ENCODE measurements at places on chromosomes 12 and 14.

DNA sequence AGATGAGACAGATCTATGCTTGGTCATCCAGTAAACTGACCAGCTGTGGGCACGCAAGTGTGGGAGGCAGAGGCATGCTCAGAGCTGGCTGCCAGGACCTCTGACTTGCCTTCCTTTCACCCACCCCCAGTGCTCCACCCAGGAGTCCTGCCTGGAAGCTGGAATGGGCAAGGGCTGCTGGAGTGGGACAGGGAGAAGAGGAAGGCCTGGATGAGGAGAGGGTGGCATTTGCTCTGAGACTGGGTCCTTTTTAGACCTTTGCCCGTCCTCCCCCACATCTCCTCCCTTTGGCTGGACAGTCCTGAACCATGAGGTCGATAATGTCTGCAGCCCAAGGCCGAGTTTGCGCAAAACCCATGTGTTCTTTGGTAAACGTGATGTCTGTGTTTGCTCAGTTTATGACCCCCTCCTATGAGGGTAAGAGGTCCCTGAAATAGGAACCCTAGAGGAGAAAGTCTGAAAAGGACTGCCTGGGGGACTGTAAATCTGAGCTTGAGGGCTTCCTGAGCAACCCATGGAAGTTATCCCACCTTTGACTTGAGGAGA lies 3.8 kb upstream of the INHBE start:
- DNase-seq: no peak

GRCh38 chr14:101873076-101873825 lies 91.1 kb upstream of the DYNC1H1 start:
- no peak for DNase-seq

GRCh38 chr12:27951898-27952297 lies 20.6 kb downstream of the PTHLH start:
- no peak for DNase-seq

DNA sequence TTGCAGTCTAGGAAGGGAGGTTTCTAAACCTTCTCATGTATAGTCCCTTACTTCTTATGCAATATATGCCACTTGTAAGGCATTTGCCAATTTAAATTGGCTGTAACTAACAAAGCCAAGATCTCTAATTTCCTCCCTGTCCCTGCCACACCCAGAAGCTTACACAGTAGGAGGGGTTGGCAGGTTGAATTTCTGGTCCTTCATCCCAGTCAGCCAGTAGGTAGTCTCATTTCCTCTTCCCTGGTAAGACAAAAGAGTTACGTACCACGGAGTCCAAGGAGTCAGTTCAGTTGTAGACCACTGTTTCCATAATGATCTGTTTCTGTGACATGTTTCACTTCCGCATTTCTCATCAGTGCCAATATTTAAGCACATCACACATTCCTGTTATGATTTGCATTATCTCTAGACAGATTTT lies 47.0 kb upstream of the PLBD1 start:
- no peak for DNase-seq

DNA sequence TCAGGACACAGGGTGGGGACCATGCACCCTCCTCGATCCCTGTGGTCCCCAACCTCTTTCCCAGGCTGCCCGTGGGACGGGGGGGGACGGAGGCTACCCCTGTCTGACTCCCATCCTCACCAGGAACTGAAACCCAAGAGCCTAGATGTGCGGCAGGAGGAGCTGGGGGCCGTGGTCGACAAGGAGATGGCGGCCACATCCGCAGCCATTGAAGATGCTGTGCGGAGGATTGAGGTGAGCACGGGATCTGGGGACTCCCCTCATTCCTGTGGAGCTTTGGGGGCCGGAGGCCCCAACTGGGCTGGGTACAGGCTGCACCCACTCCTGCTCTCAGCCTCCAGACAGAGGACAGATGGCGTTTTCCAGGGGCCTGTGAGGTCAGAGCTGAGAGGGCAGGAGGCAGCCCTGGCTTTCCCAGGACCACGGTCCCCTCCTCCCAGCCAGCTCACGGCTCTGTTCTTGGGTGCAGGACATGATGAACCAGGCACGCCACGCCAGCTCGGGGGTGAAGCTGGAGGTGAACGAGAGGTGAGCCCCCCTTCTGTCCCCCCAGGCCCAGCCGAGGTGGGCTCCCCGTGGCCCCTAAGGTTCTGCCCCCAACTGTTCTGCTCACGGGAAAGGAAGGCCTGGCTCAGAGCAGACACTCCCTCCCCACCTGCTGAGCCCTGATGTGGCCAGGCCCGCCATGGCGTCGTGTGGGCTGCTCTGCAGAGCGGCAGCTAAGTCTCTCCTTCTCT lies 24.2 kb downstream of the HIP1R start:
- DNase-seq: no peak

GRCh38 chr12:75259143-75259542 lies 49.5 kb upstream of the KCNC2 start:
- no peak for DNase-seq

- no peak for DNase-seq
These were observed 453.1 kb downstream of the TMEM121 start for GRCh38 chr14:105979446-105979845.

DNA sequence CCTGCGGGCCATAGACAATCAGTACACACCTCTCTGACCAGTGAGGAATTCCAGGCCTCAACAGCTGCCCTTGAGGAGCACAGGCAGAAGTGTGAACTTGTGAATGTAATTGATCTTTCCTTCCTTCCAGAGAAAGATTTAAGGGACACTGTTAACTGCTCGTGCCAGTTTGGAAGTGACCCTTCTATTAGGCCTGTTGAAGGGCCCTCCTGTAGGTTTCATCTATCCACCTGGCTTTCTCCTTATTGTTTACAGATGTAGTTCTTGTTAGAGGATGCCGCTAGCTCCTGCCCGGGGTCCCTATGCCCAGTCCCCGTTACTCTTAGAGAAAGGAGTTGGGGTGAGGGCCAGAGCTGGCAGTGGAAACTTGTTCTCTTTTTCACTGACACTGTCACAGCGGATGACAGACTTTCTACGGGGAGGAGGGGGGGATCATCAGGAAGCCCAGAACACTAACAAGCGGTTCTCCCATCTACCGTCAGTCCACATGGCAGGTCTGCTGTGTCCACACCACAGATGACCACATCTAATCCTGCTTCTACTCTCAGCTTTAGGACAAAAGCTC lies 42.6 kb downstream of the SH2B3 start:
- no peak for DNase-seq

GRCh38 chr12:26017484-26018211 lies 59.2 kb downstream of the RASSF8 start:
- DNase-seq: no peak

All from stimulated activated CD8-positive, alpha-beta memory T cell treated with anti-CD3 and anti-CD28 coated beads, Interleukin-15, amount 100 ng/mL, for 4 hours (primary cell).